ENCODE measurements at places on chromosomes 16 and 17.

GRCh38 chr17:29802246-29802645, 127.8 kb downstream of the SSH2 start:
- DNase-seq: no peak

- no peak for DNase-seq
Measured at GRCh38 chr16:82848013-82848412, 221.2 kb downstream of the CDH13 start.

DNA sequence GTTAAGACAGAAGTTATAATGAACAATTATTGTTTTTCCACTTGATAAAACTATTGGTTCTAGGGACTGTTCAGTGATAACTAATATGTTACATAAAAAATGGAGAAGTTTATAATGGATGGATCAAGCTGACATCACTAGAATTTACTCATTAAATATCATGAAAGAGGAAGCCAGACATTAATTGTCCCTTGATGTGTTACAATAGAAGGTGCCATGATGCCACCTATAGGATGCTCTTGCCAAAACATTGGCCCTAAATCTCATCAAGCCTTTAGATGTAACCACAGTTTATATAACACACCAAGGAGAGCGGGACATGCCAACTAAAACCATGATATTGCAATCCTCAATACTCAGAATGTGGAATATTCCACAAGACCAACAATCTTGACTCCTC, 147.9 kb upstream of the MON1B start:
- DNase-seq: peak; percentile 27

- DNase-seq: no peak
Measured at GRCh38 chr16:16109453-16110110, 113.7 kb downstream of the ABCC6 start.

- DNase-seq: no peak
Measured at GRCh38 chr17:35968520-35969054, 12.7 kb downstream of the CCL16 start.

DNA sequence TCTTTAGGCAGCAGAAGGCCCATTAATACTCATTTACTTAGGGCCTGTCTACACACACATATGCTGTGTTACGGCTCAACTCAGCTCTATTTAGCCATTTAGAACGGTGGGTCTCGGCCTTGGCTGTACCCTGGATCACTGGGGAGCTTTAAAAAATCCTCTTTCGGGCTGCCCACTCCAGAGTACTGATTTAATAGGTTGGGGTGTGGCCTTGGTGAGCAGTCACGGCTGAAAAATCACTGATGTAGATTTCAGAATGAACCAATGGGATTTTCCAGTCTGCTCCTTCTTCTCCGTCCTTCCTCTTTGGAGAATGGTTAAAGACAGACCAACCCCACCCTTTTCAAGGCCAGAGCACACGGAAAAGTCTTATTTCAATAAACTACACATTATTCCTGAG, 223.5 kb downstream of the CCDC182 start:
- no peak for DNase-seq

- no peak for DNase-seq
Measured at GRCh38 chr17:5683241-5683640, 98.9 kb upstream of the NLRP1 start.

DNA sequence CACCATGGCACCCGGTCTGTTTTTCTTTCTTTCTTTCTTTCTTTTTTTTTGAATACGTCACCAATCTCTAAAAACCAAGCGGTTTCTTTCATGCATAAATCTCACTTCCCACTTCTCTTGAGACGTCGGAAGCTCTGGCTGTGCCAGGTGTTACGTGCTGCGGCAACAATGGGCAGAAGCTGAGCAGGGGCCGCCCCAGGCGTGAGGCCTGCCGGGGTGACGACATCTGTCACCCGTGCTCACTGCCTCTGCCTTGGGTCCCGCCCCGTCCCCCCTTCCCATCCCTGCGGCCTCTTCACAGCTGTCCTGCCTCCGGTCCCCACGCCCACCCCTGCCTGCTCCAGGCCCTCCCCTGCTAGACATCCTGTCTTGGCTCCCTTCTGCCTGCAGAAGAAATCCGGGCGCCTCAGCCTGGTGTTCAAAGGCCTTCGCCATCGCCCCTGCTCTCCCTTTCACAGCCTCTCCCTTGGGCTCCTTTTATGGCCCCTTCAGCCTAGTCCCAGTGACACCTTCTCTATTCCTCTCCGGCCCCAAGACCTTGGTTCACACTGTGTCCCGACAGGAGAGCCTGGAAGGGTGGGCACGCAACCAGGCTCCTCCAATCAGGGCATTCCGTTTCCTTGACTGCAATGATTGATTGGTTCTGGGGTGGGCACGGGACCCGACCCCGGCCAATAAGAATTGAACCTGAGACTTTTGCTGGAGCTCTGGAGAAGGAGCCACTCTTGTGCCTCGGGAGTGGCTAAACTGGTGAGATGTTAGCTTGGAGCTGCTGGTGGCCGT, 4.8 kb downstream of the P2RX1 start:
- DNase-seq: peak; percentile 76

DNA sequence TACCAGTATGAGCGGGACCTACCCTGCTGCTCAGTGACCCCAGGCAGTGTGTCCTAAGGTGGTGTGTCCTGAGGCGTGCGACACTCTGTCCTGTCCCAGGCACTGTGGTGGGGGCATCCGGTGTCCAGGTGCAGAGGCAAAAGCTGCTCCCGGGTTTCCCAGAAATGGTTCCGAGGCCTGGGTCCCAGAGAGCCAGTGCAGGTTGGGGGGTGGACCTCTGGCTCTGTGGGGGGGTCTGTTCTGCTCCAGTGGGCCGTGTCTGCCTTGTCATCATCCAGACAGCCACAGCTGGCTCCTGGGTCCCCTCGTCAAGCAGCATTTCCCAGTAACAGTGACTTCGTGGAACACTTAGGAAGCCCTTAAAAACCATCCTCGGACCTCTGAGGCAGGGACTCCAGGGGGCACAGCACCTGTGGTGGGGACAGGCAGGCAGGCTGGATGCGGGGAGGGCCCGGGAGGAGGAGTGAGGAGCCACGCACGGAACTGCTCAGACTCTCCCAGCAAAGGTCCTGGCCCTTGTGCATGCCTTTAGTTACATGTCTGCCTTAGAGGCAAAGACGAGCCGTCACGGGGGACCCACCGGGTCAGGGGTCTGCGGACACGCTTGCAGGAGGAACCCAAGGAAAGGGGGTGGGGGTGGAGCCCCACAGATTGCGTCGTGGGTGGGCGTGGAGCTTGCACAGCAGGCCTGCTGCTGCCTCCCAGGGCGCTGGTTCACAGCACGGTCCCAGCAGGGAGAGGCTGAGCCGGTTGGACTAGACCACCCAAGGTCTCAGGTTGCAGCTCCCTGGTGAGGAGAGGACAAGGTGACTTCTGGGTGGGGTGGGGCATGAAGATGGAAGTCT, 5.6 kb downstream of the SLC16A3 start:
- no peak for DNase-seq

- peak; percentile 42 for DNase-seq
Measured at GRCh38 chr16:89322321-89323119, 105.0 kb downstream of the ZNF778 start.

GRCh38 chr16:59042301-59042700, 308.2 kb upstream of the GOT2 start:
- DNase-seq: no peak

GRCh38 chr16:63568164-63568563, 1531.9 kb upstream of the CDH8 start:
- DNase-seq: no peak

DNA sequence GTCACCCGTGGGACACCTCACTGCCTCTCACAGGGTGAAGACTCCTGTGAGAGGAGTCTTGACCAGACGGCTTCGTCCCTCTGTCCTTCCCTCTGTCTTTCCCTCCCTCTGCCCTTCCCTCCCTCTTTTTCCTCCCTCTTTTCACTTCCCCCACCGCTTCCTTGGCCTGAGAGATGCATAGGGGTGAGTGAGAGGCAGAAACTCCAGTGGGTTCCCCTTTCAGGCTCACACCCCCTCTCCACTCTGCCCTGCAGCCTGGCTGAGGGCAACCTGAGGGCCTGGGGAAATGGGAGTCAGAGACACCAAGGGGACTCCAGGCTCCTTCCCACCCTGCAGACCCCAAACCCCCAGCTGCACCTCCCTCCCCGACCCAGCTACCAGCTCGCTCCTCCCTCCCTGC, 14.6 kb upstream of the KRT17 start:
- DNase-seq: no peak

- no peak for DNase-seq
Measured at GRCh38 chr16:86968866-86969265, 348.3 kb downstream of the C16orf95 start.

- DNase-seq: no peak
Measured at GRCh38 chr17:28267720-28268609, 51.0 kb upstream of the TMEM97 start.

GRCh38 chr17:30389756-30390300, 11.1 kb downstream of the CPD start:
- DNase-seq: no peak

- no peak for DNase-seq
Measured at GRCh38 chr16:761625-762513, 1.3 kb downstream of the MSLN start.

DNA sequence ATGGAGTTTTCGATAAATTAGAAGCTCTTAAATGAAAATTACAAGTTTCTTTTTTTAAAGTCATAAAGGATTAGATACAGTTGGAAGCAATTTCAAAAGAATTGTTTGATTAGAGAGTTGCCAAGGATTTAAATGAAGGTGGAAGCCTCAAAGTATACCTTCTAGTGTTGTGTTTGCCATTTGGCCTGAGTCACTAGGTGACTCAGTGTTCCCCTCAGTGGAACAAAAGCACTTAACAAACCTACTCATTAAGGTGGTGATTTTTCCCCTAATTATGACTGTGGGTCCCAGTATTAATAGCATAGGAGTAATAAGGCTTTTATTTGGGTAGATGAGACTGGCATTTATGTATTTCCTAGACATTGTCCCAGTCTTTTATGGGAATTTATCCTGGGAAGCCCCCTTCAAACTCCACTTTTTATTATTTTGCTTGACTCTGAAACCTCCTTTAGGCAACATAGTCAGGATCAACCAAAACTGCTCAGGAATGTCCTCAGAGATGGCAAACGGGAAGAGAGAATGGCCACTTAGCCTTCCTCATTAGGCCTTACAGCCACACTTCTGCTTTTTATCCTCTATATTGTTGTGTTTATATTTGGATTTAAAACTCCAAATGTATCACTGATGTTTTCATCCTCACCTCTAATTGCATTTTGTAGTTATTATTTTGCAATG, 161.0 kb downstream of the FTO start:
- peak; percentile 16 for DNase-seq

DNA sequence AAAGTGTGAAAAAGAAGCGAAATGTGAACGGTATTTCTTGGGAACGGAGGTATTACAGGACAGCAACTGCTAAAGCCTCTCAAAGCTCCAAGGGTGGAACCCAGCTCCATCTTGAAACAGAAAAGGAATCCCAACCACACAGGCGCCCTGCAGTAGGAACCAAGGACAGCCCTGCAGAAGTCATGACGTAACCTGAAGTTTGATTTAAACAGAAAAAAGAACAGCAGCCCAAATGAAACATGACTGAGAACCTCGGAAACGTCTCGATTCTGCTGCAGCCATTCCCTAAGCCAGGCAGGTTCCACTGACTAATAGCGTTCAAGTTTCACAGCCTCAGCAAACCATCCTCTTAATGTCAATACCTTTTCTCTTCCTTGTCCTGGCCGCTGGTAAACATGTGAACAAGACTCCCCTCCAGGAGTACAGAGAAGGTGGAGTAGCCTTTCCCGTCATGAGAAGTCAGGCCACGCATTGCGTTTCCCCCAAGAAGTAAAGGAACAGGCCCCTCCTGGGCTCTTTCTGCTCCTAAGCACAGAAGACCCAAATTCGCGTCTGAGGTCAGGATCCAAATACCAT, 20.1 kb downstream of the SIAH1 start:
- no peak for DNase-seq

- no peak for DNase-seq
Measured at GRCh38 chr17:75228305-75228704, 22.8 kb downstream of the NUP85 start.

GRCh38 chr16:55478827-55479429, at the start of gene MMP2:
Gene MMP2 (plus strand): TSS chr16:55479198. CDS start chr16:55479480, 282 bp downstream.
- DNase-seq: no peak

DNA sequence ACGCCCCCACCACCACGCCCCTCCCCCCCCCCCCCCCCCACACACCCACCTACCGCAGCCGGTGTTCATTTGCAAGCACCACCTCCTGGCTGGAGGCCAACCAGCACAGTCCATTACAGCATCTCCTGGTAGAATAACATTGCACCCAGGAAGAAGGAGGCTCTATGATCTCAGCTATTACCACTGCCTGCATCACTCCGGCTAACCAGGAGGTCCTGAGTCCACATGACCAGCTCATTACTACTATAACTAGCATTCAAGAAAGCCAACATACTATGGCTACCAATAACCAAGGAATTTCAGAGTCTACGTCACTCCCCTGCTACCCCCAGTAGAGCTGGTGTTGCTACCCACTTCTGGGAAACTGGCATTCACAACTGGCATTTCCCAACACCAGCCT, 81.1 kb upstream of the ALOX12 start:
- no peak for DNase-seq

GRCh38 chr16:81623365-81624102, 155.6 kb upstream of the PLCG2 start:
- DNase-seq: peak; percentile 70

DNA sequence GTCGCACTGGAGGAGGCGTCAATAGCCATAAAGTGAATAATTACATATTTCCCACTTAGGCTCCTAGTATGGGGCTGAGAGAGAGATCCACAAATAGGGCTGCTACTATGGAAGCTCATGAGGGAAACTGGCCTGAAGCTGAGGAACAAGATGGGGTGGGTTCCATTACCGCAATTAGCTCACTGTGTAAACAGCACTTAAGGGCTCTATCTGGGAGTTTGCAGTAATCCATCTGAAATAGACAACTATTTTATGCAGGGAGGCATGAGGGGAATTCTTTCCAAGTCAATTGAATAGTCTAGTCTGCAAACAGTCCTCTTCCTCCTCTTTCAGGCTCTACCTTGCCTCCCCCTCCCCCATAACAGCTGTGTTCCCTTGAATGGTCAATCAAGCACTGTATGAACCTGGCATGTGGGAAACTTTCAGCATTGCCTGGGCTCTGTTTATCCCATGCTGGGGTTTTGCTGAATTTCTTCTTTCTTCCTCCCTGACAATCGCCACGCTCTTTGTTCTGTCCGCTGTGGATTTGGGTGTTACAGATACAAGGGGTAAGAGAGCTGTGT, 56.1 kb upstream of the MAF start:
- no peak for DNase-seq

DNA sequence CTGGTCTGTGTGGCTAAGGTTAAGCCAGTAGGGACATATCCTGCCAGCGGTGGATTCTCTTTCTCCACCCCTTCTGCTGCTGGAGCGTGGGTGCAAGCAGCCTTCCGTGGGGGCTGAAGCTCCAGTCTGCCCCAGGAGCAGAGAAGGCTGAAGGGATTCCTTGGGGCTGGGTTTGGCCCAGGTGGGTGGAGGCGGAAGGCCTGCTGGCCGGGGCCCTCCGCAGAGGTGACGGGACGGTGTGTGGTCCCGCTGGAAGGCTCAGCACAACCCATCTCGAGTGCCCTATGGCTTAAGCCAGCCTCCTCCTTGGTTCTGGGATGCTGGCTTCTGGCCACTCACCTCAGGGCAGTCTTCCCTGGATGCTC, 13.1 kb downstream of the TIMM22 start:
- DNase-seq: no peak

GRCh38 chr16:53784291-53784690, 80.3 kb downstream of the FTO start:
- no peak for DNase-seq

GRCh38 chr16:31196324-31197088, 6.1 kb downstream of the PYCARD start:
- DNase-seq: no peak

- no peak for DNase-seq
Measured at GRCh38 chr17:78716292-78716691, 65.8 kb downstream of the CYTH1 start.

- peak; percentile 42 for DNase-seq
Measured at GRCh38 chr17:18315562-18315922, 449 bp downstream of the SMCR8 start.

GRCh38 chr17:71922439-71922838, 198.4 kb upstream of the SOX9 start:
- DNase-seq: peak; percentile 12
